ENCODE measurements at places on chromosomes 3 and 15.
A peak's percentile ranks its signal among the peaks of the same experiment; 100 is the strongest.

GRCh38 chr3:148186881-148187280 is 510.8 kb upstream of the AGTR1 start:
- no peak for ATAC-seq

DNA sequence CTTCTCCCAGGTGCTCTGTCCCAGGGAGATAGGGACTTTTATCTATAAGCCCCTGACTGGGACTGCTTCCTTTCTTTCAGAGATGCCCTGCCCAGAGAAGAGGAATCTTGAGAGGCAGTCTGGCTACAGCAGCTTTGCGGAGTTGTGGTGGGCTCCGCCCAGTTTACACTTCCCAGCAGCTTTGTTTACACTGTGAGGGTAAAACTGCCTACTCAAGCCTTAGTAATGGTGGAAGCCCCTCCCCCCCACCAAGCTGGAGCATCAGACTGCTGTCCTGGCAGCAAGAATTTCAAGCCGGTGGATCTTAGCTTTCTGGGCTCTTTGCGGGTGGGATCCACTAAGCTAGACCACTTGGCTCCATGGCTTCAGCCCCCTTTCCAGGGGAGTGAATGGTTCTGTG is 253.8 kb upstream of the ARL6 start:
- ATAC-seq = no peak

GRCh38 chr3:43726521-43726920 is 35.8 kb downstream of the ABHD5 start:
- no peak for ATAC-seq

- ATAC-seq = no peak
Measured at GRCh38 chr3:7615043-7615442, 754.1 kb downstream of the GRM7 start.

- no peak for ATAC-seq
Measured at GRCh38 chr3:42236611-42237010, 29.4 kb downstream of the CCK start.

DNA sequence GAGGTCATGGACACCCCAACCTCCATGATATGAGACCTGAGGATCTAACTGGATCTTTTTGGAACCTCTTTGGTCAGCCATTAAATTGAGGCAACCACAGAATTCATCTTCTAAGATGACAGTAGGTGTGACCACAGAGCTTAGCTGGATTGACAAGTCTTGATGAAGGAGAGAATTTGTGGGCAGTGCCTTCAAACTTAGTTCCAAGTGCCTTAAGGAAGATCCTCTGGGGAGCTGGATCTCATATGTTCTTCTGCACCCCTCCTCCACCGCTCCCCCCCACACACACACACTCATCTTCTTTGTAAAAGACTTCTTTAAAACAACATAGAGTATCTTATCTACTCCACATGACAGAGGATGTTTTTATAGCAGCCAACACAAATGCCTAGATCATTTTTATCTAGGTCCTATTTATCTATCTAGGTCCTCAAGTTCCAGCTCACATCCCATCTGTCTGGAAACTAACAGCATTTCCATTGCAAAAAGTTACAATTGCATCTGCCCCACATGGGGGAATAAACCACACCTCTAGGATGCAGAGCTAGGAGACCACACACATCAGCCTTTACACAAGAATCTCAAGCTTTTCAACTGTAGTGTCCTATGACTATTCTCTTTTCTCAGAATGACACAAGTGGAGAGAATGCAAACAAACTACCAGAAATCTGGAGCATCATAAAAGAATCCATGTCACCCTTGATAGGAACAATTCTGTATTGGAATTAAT is 37.4 kb downstream of the WWTR1 start:
- no peak for ATAC-seq

- no peak for ATAC-seq
Measured at GRCh38 chr15:48834756-48835155, 23.9 kb upstream of the CEP152 start.

DNA sequence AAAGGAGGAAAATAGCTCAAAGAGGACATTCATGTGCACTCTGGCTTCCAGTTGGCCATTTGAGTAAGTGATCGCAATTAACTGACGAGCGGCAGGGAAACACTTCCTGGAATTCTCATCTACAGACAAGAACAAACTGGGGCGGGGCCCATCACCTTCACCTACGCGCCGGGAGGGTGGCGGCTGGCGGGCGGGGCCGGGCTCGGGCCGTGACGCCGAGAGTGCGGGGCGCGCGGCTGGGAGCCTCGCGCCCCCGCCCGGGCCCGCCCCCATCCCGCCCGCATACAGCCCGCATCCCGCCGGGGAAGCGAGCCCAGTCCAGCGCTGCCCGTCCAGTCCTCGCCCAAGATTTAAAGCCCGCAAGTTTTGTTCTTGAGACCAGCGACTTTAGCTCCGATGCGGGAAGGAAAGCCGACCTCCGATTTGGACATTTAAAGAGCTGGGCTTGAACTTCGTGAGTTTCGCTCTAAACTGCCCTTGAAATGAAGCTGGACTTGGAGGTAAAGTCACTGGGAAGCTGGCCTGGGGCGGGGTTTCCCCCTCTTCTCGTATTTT is at the start of gene B3GNT5:
Gene B3GNT5 (plus strand): TSS at position 281 of the 555 bp plus-strand sequence. CDS start 16,546 bp downstream, outside the sequence.
- peak; percentile 43 for ATAC-seq

GRCh38 chr15:47415539-47415971 is 301.8 kb upstream of the SEMA6D start:
- no peak for ATAC-seq

DNA sequence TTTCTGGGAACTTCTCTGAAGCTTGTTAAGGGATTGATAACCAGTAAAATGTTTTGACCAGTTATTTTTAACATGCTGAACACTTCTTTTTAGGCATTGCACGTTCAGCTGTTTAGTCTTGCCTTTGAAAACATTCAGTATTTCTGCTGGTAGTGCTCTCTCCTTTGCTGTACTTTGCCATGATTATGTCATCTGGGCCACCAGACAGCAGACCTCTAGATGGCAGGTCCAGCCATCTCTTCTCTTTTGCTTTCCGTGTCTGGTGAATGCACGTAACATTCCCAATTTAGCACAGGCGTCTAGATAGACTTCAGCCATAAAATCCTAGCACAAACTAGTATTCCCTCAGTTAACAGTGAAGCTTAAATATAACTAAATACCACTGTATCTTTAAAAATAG is 57.8 kb downstream of the RAB7A start:
- no peak for ATAC-seq

- ATAC-seq = no peak
Measured at GRCh38 chr15:91555312-91555711, 298.2 kb upstream of the SLCO3A1 start.

- no peak for ATAC-seq
Measured at GRCh38 chr3:58835086-58835485, 168.5 kb upstream of the FAM3D start.

- no peak for ATAC-seq
Measured at GRCh38 chr3:106703524-106703923, 673.7 kb upstream of the CCDC54 start.

DNA sequence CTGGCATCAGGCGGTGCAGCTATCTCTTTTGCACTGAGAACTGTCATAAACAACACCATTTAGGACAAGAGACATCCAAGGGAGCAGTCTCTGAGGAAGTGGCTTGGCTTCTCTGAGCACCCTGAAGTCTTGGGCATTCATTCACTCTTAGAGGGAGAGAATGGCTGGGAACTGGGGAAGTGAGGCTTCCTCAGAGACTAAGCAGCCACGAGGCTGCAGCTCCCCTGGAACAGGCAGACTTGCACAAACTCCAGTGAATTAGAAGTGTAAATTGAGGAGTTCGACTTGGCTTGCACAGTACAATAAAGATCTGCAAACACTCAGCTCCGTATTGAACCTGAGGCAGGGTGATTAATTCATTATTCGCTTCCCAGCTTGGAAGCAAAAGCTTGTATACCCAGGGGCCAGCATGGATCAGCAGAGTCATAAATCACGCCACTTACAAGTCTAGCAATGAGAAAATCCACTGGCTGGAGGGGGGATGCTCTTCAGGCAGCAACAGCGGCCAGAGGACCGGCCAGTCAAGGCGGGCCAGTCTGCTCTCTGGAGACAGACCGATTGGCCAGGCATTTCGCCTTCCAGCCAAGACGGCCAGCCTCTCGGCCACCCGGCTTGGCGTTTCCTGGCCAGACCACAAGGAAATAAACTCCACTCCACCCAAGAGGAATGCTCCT is 118.8 kb upstream of the ADPGK start:
- ATAC-seq = no peak

GRCh38 chr3:140943781-140944552 is 2.3 kb downstream of the SLC25A36 start:
- ATAC-seq = no peak

DNA sequence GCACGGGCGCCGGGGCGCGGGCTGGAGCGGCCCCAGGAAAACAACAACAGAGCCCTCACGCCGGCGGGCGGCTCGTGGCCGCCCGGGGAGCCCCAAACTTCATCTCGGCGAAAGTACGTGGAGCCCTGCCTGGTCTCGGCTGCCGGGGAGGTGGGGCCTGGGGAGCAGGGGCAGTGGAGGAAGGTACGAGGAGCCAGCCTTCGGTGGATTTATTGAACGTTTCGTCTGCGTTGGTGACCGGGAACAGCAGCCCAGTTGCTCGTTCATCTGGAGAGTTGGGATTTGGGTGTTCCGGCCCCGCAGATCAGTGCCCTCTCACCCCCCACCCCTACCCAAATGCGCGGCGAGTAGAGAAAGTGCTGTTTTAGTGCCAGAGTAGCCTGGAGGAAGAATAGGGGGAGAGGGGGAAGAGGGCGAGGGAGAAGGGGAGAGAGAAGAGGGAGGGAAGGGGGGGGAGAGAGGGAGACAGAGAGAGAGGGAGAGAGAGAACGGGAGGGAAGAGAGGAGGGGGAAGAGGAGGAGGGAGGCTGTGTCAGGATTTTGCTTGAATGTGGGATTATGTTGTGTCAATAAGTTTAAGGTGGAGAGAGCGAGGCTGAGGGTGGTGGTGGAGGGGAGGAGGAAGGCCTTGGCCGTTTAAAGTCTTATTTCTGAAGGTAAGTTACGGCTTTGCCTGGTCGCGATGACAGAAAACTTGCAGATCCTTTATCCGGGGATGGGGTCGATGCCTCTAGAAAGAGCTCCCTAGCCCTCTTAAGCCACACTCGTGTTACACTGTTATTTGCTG is 970 bp downstream of the BBX start:
- no peak for ATAC-seq

DNA sequence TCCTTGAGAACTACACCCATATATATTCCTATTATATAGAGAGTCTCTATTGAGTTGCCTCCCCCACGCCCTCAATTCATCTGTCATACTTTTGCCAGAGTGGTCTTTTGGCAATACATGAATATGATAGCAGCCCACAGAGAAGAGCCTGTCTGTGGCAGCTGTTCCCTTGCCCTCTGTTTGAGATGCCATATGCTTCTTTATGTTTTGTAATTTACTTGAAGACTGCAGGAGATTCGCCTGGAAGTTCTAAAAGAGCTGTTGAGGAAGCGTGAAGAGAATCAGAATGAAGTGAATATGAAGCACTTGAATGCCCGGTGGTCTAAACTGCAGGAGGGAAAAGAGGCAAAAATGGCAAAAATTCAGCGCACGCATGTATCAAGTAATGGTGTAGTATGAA is 27.2 kb downstream of the CFAP91 start:
- no peak for ATAC-seq

GRCh38 chr3:39166932-39167532 is 13.6 kb upstream of the CSRNP1 start:
- ATAC-seq = no peak

DNA sequence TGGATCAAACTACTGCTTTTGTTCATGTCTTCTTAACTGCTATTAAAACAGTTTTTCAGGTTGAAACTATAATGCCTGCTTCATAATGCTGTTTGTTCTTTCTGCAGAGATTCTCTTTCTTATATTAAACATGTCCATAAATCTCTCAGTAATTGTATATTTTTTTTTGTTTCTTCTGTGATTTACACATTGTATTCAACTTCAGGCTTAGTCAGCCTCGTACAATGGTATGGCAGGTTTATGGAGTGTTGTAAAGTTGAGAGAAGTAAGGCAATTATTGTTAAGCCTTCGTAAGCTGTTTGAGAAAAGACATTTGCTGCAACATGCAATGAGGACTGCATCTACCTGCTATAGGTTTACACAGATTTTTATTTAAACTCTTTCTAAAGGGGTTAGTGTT is 977.1 kb downstream of the DIPK2A start:
- no peak for ATAC-seq

- peak; percentile 33 for ATAC-seq
Measured at GRCh38 chr15:77634266-77634962, 1.7 kb upstream of the LINGO1 start.

- ATAC-seq = no peak
Measured at GRCh38 chr3:8663177-8664061, 18.8 kb upstream of the SSUH2 start.

DNA sequence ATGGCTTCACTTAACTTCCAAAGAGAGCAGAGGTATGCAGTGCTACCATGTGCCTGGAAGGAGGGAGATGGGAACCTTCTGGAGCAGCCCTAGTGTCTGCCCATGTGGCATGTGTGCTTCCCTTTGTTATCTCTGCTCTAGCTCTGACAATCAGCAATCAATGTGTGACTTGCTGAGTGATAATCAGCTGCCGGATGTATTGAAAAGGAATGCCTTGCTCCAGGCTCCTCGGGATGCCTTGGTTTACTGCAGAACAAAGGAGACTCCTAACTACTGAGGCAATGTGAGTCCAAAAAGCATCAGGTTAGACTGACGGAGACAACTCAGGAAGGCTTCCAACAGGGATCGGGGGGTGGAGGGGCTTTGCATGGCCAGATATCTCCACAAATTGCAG is 36.0 kb upstream of the CORO2B start:
- no peak for ATAC-seq

Measured in activated CD4-positive, CD25-positive, alpha-beta regulatory T cell treated with anti-CD3 and anti-CD28 coated beads, Interleukin-2, amount 50 U/mL, for 24 hours (primary cell).